Aorta (tissue), 5 donors: ENCODE measurements at places on chromosomes 5 and 9. TPM values are rescaled to one million over a fixed set of nuclear protein-coding genes. Genes with fewer than 3 reads are reported as not detected.

DNM1 gene
- total RNA-seq = 114 TPM

DNA sequence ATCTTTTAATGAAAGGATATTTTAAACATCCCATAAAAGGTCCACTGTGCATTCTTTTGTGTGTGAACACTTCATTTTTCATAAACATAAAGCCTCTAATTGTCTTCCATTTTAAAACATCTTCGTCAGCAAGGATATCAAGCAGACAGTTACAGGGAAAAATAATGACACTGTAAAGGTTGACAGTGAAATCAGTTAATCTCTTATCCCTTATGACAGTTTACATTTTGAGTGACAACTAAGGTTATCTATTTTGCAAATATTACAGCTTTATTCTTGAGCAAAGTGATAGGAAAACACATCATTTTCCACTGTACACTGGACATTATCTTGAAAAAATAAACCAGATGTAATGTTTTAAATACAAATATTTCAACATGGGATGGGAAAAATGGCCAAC is 28.7 kb upstream of the EFNA5 start:
- no peak overlapping the region for H3K27ac ChIP-seq
- no peak overlapping the region for H3K4me3 ChIP-seq
- H3K27me3 ChIP-seq = no peaks in the 10 kb centered on the region
- no peak for DNase-seq

DNA sequence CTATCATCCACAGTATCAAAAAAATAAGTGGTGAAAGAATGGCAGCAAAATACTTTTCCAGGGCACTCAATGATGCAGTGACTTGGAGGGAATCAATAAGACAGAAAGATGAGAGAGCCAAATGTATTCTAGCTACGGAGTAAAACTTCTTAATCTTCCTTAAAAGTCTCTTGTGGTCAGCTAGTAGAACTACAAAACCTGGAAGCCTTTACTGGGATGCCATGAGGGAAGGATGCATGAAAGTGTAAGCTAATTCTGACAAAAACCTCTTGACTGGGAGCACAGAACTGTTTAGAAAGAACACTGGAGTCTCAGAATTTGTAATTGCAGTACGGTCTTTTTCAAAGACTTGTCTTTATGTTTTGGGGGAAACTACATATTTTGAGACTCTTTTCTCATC is 432.8 kb upstream of the PTPRD start:
- DNase-seq = no peak
- H3K27ac ChIP-seq = no peak overlapping the region
- H3K36me3 ChIP-seq = no peaks in the 10 kb centered on the region
- no peaks in the 10 kb centered on the region for H3K4me1 ChIP-seq

DNA sequence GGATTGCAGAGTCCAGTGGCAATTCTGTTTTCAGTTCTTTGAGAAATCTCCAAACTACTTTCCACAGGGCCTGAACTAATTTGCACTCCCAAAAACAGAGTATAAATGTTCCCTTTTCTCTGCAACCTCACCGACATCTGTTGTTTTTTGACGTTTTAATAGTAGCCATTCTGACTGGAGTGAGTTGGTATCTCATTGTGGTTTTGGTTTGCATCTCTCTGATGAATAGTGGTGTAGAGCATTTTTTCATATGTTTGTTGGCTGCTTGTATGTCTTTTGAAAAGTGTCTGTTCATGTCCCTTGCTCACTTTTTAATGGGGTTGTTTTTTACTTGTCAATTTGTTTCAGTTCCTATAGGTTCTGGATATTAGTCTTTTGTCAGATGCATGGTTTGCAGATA is 72.6 kb downstream of the PALM2AKAP2 start:
- no peaks in the 10 kb centered on the region for H3K36me3 ChIP-seq
- H3K4me1 ChIP-seq = peaks cover 5% of the 10 kb centered on the region
- H3K27me3 ChIP-seq = no peaks in the 10 kb centered on the region
- no peak overlapping the region for H3K27ac ChIP-seq
- no peak for DNase-seq
- H3K4me3 ChIP-seq = no peak overlapping the region
